ENCODE measurements at places on chromosomes 16 and 17.

- DNase-seq: no peak
Measured at GRCh38 chr17:2418572-2418971, 17.7 kb upstream of the MNT start.

- DNase-seq: peak; percentile 77
Measured at GRCh38 chr16:30377812-30378235, 3.2 kb downstream of the MYL11 start.

- DNase-seq: no peak
Measured at GRCh38 chr17:72535346-72535745, 414.5 kb downstream of the SOX9 start.

DNA sequence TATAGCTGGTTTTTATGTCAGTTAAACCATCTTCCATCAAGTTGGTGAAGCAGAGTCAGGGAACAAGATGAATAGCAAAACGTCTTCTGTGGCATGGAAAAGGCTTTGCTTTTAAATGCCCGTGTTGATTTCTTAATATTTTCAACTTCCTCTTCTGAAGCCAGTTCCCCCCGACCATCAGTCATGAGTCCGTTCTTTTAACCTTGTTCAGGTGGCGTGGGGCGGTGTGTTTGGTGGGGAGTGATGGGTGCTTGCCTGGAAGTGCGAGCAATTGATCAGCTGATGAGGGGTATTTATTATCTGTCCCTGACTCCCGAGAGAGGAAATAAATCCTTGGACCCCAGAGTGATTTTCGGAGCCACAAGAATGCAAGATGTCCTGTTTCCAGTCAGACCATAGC is 147.1 kb downstream of the WWOX start:
- no peak for DNase-seq

DNA sequence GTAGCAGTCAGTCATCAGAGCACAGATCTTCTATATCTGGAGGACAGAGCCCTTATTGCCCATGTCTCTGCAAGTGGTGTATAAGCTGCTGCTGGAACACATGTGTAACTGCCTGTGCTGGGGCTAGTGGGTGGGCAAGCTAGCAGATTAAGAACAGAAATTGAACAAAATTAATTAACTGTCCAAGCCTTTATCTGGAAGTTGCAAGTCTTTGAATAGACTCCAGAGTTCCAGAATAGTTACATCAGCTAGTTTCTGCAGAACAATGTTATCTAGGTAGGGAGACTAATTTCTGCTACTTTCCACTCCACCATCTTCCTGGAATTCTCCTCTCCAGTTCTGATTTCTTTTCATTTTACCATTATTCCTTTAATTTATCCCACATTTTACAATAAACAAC is 287.3 kb downstream of the ZFHX3 start:
- DNase-seq: no peak

DNA sequence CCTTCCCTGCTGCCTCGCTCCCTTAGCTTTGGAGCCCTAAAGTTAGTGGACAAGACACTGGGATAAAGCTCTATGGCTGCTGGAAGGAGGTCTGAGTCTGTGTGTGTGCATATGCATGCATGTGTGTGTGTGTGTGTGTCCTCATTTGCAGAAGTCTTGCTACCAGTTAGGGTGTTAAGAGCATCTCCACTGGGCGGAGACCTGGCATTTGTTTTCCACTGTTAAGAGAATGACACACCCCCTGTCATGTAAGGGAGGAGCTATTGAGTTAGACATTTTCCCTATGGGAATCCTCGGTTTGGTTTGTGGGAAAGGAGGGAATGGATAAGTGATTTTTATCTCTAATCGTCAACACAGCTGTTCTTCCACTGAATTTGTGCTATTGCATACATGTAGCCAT is 24.8 kb upstream of the ARHGAP23 start:
- no peak for DNase-seq

DNA sequence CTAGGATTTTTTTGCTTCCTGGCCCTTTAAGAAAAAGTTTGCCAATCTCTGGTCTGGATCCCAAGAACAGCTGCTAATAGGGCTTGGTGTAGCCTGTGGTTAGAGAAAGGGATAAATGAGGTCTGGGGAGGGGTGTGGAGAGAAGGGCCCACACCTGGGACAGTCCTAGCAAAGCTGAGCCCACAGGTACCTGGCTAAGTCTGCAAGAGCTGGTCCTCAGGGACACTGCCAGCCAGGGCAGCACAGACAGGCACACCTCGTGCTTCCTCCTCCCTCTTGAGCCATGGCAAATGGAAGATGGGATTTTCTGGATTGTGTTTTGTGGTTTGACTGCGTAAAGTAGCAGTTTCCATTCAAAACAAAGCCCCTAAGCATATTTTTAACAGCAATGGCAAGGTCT is 217.5 kb downstream of the SOX9 start:
- no peak for DNase-seq

- no peak for DNase-seq
Measured at GRCh38 chr16:69293401-69293800, 17.7 kb upstream of the VPS4A start.

GRCh38 chr17:44304651-44305050 is 3.8 kb upstream of the RUNDC3A start:
- DNase-seq: no peak

- no peak for DNase-seq
Measured at GRCh38 chr17:72386619-72387237, 265.9 kb downstream of the SOX9 start.

GRCh38 chr17:61000911-61001310 is 323.3 kb downstream of the BCAS3 start:
- DNase-seq: no peak

GRCh38 chr16:6698548-6698947 is 634.1 kb upstream of the RBFOX1 start:
- no peak for DNase-seq

DNA sequence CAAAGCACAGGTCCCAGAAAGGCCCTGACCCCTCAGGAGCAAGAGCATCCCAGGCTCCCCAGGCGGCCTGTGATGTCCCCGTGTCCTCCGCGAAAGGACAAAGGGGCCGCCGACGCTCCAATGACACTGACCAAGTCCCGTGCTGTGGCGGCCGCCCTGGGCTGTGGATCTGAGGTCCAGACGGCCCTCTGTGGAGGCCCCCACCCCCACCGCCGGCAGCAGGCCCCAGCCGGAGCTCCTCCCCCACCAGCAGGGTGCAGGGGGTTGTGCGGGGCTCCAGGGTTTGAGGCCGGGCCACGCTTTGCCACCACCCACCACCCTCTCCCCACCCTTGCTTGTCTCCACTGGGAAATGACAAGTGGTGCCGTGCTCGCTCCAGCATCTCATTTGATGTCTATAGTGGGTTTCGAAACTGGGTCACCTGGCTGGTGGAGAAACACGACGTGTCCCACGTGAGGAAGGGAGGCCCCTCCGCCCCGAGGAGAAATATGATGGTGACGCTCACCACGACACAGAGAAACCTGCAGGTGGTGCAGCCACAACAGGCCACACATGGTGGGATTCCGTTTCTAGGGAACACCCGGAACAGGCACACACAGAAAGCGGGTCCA is 31.2 kb upstream of the ZNF469 start:
- DNase-seq: no peak

DNA sequence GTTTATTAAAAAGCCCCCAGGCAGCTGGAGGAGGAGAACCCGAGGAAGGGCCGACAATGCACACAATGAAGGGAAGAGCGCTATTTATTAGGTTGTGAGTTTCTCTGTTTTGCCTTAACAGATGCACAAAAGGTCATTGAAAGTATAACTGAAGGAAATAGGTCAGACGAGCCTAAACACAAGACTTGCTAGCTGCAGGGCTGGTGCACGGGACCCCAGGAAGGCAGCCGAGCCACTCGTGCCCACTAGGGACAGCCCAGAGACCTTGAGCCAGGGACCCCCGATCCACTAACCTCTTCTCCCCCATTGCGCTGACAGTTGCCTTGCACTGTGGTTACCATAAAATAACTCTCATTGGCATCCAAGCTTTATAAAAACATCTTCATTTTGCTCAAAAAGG is 11.3 kb downstream of the LITAFD start:
- no peak for DNase-seq

GRCh38 chr17:43573579-43574321 is 27.6 kb upstream of the ETV4 start:
- DNase-seq: no peak

DNA sequence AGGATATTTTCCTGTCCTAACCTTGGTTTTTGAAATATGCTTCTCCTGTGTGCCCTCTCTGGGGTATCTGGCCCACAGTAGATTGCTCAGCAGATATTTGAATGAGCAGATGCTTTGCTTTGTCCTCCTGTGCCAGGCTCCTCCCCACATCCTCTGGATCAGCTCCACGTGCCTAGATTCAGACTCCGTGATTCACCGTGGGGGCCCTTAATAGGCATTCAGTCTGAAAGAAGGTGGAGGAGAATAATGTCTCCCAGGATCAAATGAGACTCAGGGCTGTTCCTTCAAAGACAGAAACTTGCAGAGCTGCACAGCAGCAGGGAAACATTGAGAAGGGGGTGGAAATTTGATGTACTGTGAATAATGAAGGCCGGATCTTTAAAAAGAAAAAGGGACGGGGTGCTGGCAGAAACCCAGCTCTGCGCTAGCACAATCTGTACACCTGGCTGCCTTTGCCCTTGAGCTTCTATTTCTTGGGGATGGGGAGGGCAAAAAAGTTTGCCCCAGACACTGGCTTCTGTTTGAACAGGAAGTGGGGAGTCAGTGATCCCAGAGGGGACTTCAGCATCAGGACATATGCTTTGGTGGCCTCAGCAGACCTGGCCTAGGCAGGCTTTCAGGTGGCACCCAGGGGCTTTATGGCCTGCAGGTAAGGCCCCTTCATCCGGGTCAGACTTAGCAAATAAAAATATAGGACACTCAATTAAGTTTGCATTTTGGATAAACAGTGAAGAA is 15.9 kb upstream of the SLC12A3 start:
- DNase-seq: no peak

- DNase-seq: no peak
Measured at GRCh38 chr16:87844120-87844733, 25.1 kb downstream of the SLC7A5 start.

DNA sequence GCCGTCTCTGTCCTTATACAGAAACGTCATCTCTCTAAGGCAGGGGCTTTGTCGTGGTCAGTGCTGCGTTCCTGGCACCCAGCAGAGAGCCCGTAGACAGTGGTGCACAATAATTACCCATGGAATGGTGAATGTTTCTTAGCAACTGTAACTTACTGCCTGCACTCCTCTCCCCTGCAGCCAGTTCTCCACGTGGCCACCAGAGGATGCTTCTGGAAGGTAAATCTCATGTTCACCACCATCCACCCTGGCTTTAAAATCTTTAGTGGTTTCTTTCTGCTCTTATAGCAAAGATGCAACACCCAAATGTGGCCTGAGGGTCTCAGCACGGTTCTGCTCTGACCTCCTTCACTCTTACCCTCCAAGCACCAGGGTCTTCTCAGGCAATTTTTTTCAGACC is 150.8 kb downstream of the GRIN2A start:
- DNase-seq: no peak

GRCh38 chr16:24117680-24118079 is 138.5 kb upstream of the CACNG3 start:
- DNase-seq: no peak

- DNase-seq: peak; percentile 68
Measured at GRCh38 chr17:7478276-7479212, 887 bp downstream of the ZBTB4 start.

DNA sequence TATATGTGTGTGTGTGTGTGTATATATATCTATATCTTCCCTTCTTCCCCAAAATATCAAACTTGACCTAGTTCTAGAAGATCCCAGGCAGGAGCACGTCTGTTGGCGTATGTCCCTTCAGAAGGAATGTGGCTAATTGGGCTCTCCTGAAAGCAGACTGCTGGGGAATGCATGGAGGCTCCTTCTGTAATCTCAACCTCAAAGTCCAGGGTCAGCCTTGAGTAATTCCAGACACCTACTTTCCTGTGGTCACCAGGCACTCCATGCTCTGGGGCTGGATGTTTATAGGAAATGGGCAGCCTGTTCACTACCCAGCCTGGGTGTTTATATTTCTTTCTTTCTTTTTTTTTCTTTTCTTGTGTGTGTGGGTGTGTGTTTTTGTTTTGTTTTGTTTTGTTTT is 13.4 kb downstream of the BCO1 start:
- DNase-seq: no peak

DNA sequence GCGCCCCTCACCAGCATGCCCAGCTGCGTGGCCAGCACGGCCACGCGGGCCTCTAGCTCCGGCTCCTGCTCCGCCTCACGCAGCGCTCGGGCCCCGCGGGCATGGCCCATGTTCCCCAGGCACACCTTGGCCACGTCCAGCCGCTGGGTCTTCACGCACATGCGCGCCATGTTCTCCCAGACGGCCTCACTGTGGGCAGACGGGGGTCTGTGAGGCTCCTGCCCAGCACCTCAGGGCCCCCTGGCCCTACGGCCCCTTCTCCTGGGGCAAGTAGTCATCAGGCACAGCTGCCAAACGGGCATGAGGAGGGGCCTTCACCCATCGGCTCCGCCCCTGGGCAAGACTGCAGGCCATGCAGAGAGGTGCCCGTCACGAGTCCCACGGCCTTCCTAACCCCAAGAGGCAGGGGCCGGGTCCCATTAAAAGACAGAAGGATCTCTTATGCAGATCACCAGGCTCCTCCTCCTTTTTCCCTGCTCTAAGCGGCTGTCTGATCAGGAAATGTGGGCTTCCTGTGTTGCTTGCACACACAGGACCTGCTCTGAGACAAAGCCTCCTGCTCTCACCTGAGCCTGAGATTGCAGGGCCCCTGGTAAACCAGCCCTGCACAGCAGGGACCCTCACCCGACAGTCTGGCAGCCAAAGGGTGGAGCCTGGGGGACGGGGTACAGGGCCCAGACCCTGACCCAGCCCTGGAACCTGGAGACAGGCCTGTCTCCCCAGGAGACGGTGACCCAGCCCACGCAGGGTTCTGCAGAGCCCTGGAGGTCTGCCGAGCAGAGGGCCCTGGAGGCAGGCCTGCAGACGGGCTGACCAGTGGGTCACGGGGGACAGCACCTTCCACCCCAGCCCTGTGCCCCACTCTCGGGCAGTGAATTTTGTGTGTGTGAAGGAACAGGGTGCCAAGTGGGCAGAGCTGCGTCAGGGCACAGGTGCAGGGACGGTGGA is 6.6 kb upstream of the TMEM204 start:
- no peak for DNase-seq

GRCh38 chr17:71273441-71273840 is 847.4 kb upstream of the SOX9 start:
- DNase-seq: no peak

GRCh38 chr16:63982110-63982509 is 1139.8 kb downstream of the CDH11 start:
- DNase-seq: no peak

DNA sequence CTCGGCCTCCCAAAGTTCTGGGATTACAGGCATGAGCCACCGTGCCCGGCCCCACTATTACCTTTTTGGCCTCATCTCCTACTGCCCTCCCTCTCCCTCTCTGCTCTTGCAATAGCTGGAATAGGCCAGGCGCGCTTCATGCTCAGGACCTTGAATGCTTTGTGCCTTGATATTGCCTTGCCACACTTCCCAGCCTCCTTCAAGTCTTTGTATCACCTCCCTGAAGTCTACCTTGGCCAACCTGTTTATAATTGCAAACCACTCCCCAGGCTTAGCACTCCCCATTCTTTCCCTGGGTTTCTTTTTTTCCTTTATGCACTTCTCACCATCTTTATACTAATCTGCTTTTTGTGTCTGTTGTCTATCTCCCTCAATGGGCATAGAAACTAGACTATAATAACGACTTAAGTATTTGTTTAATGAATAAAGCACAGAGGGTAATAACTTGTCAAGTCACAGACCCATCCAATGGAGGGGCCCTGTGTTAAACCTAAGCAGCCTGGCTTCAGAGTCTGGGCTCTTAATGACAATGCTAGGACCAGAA is 6.6 kb downstream of the OGFOD1 start:
- no peak for DNase-seq

GRCh38 chr16:79519448-79519847 is 81.1 kb downstream of the MAF start:
- no peak for DNase-seq

- no peak for DNase-seq
Measured at GRCh38 chr17:76197911-76198310, 42.4 kb downstream of the RNF157 start.

Measured in thymus (tissue), 14 donors.